CD14-positive monocyte (primary cell): ENCODE measurements at places on chromosomes 3 and 15. TPM values are rescaled to one million over a fixed set of nuclear protein-coding genes. Genes with fewer than 3 reads are reported as not detected.

DNA sequence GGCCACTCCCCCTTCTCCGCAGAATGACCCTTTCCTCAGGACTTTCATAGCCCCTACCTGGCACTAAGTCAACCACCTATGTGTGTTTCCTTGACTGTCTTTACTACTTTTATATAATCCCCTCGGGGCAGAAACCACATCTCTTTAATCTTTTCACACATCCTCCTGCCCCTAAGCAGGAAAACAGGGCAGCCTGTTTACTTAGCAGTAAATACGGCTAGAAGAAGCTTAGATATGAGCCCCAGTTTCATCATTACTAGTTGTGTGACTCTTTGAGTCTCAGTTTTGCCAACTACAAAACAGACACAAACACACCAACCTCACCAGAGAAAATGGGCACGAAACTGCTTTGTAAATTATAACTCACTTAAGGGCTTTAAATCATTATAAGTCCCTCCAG is 98.3 kb downstream of the CYP19A1 start:
- no peak overlapping the region for H3K4me3 ChIP-seq
- no peaks in the 10 kb centered on the region for H3K36me3 ChIP-seq
- H3K27me3 ChIP-seq = no peaks in the 10 kb centered on the region
- no peak for DNase-seq

GRCh38 chr15:37017031-37017625 is 83.2 kb downstream of the MEIS2 start:
- H3K27ac ChIP-seq = no peak overlapping the region
- H3K4me3 ChIP-seq = no peak overlapping the region
- H3K4me1 ChIP-seq = no peaks in the 10 kb centered on the region
- H3K36me3 ChIP-seq = no peaks in the 10 kb centered on the region
- DNase-seq = no peak
- H3K27me3 ChIP-seq = no peaks in the 10 kb centered on the region

The ISLR2 gene
- polyA plus RNA-seq = not detected

DNA sequence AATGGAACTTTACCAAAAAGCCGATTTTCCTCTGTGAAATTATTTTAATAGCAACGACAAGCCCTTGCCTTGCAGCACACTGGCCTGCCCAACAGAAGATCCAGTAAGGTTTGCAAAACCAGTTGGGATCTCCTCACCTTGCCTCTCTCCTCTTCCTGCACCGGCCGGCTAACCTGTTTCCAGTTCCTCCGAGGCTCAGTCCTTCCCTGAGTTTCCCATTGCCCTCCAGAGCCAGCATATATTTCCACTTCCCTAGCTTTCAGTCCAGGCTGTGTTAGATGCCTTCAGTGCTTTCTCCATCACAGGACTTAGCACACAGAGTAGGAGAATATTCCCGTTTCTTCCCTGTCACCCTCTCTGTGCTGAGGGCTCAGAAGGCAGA is 60.3 kb downstream of the NOX5 start:
- DNase-seq = no peak

GRCh38 chr3:144104679-144105078 is 133.1 kb downstream of the DIPK2A start:
- H3K27ac ChIP-seq = no peak overlapping the region
- no peak for DNase-seq
- H3K36me3 ChIP-seq = no peaks in the 10 kb centered on the region
- H3K4me1 ChIP-seq = no peaks in the 10 kb centered on the region
